ENCODE measurements at places on chromosomes 1 and 21. TPM values are rescaled to one million over a fixed set of nuclear protein-coding genes. Genes with fewer than 3 reads are reported as not detected.

Gene CELA3A
- total RNA-seq = not detected

Gene PTP4A2
- total RNA-seq = 275 TPM

Gene CR1
- total RNA-seq = not detected

Gene LIPI
- total RNA-seq = not detected

Gene EPHA2
- total RNA-seq = 0.22 TPM

DNA sequence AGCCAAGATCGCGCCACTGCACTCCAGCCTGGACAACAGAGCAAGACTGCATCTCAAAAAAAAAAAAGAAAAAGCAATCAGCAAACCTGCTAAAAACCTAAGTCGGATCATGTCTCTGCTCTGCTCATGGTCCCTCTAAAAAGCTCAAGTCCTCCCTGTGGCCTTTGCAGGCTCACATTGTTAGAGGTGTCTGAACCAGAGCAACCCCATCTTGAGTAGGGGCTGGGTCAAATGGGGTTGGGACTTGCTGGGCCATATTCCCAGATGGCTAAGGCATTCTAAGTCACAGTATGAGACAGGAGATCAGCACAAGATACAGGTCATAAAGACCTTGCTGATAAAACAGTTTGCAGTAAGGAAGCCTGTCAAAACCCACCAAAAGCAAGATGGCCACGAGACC lies 3.0 kb upstream of the DRAXIN start:
- no peak for DNase-seq

GRCh38 chr1:88662723-88663122 lies 21.4 kb upstream of the PKN2 start:
- no peak for DNase-seq

DNA sequence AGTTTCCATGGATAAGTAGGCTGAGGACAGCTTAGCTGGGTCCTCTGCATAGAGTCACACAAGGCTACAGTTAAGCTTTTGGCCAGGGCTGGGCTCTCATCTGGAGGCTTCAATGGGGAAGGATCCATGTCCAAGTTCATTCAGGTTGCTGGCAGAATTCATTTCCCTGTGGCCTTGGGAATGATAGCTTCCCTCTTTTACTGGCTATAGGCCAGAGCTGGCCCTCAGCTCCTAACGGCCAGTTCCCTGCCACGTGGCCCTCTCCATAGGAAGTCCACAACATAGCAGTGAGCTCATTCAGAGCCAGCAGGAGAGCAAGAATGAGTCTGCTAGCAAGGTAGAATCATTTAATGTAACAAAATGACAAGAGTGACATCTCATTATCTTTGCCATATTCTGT lies 15.1 kb upstream of the PODN start:
- DNase-seq = no peak

DNA sequence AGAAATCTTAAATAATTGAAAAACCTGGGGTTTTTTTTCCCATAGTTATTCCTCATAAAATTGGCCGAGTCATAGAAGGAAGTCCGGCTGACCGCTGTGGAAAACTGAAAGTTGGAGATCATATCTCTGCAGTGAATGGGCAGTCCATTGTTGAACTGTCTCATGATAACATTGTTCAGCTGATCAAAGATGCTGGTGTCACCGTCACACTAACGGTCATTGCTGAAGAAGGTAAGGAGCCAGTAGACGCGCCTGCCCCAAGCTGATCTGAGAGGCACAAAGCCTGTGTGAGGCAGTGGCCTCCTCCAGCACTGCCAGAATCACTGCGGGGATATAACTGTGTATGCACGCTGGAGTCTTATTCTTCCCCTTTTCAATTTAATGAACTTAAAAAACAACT lies 100.3 kb downstream of the PHTF1 start:
- no peak for DNase-seq

DNA sequence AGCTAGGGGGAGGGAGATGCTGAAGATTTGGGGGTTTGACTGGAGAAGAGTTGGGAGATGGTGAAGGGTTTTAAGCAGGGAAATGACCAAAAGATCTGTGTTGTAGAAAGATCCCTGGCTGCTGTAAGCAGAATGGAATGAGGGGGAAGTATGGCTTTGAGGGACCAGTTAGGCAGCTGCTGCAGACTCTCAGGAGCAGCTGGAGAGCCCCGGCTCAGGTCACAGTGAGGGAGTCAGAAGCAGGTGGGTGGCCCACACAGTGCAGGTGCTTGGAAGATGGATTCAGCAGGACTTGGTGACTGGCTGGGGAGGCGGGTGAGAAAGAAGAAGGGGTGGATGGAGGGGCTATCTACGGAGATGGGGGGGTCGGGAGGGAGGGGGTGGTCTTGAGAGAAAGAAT lies 35.7 kb downstream of the EDN2 start:
- no peak for DNase-seq

DNA sequence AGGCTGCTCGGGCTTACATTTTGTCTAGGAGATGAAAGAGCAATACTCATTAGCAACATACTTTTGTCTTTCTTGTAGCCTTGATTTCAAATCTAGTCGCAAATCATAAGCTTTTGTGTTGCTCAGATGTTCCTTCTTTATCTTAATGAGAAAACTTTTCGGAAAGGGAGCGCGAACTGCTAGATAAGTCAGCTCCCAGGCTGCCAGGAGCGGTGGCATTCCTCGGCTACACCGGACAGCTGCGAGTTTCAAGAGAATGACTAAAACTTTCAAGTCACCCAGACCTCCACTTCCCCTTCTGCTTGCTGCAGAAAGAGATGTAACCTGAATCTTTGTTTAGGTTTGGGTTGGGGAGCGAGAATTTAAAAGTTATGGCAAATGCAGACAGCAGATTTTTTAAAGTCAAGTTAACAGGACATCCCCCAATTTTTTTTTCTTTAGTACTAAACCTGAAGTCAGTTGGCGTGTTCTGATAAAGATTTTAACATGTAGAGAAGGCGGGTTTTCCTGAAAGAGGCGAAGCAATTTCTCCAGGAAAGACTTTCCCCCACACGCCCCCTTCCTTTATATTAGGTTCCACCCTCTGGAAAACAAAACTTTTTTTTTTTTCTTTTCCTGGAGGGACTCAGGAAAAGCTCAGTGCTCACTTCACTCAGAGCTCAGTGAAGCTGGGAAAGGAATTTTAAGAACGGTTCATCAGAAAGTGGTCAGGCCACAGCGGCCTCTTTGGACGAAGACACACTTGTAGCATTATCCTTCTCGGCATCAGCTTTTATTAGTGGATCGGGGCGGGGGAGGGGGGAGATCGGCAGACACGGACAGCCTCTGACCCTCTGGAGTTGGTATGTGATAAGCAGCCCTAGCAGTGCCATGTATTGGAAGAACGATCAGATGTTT lies at the start of gene LHX8:
LHX8 (plus strand) TSS at position 639 of the 897 bp plus-strand sequence. CDS start 2,227 bp downstream, outside the sequence.
- no peak for DNase-seq

DNA sequence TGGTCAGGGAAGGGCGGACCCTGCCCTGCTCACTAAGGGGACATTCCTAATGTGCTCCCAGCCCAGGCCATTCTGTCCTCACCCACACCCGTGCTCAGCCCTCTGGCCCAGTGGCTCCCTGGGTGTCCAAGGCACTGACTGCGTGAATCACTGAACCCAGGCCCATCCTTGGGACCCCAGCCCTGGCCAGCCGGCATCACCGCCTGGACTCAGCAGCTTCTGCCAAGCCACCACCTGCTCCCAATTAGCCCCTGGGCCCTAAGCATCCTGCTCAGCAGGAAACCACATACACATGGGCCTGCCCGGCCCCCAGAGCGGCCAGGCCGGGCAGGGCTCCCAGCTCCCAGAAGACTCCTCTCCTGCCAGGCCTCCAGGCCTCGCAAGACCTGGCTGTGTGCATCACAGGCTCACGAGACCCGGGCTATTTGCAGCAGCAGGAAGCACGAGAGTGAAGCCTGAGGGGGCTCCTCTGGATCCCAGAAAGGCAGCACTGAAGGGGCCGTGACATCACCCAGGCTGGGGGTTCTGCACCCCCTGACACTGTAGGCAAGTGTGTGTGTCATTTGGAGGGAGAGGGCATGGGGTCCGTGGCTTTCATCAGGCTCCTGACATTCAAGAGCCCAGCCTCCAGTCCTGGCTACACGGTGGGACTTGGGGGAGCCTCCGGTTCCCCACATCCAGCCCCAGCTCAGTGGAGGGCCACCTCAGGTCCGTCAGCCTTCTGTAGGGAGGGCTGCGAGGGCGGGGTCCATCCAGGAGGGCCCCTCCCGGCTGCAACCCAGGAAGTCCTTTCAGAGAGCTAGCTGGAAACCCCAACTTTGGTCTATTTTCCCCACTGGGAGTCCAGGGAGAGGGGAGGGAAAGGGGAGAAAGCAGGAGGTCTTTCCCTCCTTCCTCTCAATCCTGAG lies 1.6 kb downstream of the MFAP2 start:
- no peak for DNase-seq

GRCh38 chr1:227351443-227351842 lies 33.2 kb upstream of the CDC42BPA start:
- no peak for DNase-seq

DNA sequence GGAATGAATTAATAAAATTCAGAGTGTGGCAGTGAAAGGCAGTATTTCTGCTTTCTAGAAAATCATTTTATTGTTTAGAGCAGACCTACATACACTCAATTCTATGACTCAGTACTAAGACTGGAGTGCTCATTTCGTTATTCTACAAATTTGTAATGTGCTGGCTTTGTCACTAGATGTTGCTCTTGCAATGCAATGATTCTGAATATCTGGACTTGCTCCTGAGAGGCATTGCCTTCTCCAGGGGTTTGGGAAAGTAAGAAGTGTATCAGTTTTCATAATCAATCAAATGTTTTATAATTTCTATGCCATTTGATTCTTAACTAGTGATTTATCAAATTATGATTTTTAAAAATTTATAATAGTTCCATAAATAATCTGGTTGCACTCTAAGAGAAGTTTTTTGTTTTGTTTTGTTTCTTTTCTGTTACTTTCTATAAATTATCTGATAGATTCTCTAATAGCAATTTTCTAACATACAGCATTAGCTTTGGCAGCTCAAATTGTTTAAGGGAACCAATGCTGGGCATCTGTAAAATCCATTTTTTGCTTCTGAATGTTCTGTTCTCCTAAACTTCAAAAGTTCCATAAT lies 280.5 kb upstream of the SGIP1 start:
- DNase-seq = no peak

DNA sequence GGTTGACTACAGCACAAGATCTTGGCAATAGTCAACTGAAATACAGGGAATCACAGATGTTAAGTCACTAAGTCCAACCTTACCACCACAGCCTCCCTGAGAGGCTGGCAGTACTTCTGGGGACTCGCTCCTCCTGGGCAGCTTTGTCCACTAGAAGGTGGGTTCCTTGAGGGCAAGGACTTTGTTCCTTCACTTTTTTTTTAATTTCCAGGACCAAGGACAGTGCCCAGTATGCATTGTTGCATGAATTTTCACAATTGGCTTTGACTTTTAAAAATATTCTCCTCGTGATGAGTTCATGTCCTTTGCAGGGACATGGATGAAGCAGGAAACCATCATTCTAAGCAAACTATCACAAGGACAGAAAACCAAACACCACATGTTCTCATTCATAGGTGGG lies 96.7 kb upstream of the IGSF21 start:
- DNase-seq = no peak

DNA sequence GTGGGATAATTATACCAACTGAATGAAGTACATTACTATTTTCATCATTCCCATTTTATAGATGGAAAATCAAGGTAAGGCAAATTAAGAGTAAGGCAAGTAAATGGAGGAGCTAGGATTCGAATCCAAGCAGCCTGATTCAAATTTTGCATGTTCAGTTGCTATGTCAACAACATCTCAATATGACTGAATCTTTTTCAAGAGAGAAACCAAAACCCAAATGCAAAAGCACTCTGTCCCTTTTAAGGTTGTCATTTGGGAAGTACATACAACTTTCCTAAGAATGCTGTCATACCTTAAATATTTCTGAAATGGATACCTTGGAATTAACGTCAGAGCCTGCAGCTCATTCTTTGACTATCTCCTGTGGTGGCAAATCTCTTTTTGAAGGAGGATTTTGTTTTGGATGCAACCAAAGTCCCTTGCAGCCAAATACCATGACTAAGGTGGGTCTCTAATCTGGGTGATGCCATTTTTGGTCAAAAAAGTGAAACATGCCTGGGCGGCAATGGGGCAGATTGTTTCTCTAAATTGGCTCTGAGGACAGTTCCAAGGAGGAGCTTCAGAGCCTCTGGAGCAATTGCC lies 25.4 kb downstream of the ADAMTS1 start:
- DNase-seq = no peak

DNA sequence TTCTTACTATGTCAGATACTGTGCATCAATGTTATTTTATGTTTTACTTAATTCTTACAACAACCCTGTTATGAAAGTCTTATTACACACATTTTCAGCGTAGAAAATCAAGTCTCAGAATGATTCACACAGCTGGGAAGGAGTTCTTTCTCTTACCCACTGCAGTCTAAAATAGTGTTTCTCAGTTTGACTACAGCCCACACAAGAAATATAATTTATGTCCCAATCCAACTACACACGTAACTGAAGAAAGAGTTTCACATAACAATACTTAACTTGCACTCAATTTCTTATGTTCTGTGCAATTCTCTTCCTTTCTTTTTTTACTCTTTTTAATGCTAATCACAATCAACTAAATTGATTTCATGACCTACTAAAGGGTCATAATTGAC lies 252.8 kb upstream of the ADGRL2 start:
- DNase-seq = no peak

GRCh38 chr1:86388777-86389176 lies 7.3 kb downstream of the ODF2L start:
- DNase-seq = no peak

DNA sequence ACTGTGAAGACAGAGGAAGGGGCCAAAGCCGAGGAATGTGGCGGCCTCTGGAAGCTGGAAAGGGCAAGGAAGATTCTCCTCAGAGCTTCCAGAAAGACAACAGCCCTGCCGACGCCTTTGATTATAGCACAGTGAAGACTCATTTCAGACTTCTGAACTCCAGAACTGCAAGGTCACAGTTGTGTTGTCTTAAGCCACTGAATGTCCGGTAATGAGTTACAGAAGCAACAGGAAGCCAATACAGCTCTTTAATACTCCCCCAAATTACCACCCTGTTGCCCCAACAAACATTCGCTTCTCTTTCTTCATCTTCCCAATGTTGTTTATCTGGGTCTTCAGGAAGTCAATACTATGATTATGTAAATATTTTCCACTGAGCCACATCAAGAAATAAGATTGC lies 44.0 kb downstream of the ETS2 start:
- no peak for DNase-seq

GRCh38 chr1:235317168-235317567 lies 10.8 kb downstream of the ARID4B start:
- no peak for DNase-seq
